Activated CD8-positive, alpha-beta memory T cell treated with anti-CD3 and anti-CD28 coated beads, Interleukin-2, amount 10 ng/mL, durations not matched to agents 7 days and 5 days (primary cell): ENCODE measurements at places on chromosomes 11 and 22. TPM values are rescaled to one million over a fixed set of nuclear protein-coding genes. Genes with fewer than 3 reads are reported as not detected.
A peak's percentile ranks its signal among the peaks of the same experiment; 100 is the strongest.

- H3K27me3 ChIP-seq: no peaks in the 10 kb centered on the region
- H3K36me3 ChIP-seq: peaks cover 37% of the 10 kb centered on the region
- DNase-seq: no peak
- H3K4me1 ChIP-seq: peaks cover 35% of the 10 kb centered on the region
- H3K4me3 ChIP-seq: peak overlapping the region; percentile 91
Observed at GRCh38 chr11:65861165-65861505, 902 bp downstream of the MUS81 start.

KRTAP5-10 gene
- total RNA-seq: not detected

DNA sequence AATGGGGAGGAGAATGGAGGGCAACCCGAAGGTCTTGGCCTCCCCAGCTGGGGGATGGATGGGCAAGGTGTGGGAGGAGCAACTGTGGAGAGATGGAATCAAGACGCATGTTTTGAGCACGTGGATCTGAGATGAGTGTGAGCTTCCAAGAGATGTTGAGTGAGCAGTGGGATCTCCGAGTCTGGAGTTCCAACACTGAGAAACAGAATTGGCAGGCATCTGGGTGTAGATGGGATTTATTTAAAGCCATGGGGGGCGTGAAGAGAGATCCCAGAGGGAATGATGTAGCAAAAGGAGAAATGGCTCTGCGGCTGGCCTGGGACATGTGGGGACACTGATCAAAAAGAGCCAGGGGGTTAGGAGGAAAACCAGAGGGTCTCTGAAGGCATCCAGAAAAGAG lies 95.6 kb downstream of the KIAA1671 start:
- peaks cover 4% of the 10 kb centered on the region for H3K4me1 ChIP-seq
- no peak overlapping the region for H3K4me3 ChIP-seq
- H3K36me3 ChIP-seq: peaks cover 9% of the 10 kb centered on the region

DNA sequence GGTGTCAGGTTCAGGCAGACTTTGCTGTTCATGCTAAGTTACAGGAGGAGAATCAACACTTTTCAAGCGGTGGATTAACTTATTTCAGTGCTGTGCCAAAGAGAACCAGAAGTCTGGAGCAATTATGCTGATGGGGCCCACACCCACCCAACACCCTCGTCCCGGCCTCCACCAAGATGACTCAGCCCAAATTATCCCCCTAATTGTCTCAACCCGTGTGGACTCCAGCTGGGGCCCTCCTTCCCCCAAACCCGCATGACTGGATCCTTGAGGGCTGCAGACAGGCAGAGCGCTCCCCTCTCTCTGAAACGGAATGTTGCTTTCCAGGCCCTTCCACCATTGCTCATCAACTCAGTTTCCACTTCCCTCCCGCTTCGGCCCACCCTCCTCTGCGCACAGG lies 34.6 kb upstream of the MN1 start:
- H3K4me1 ChIP-seq: peaks cover 15% of the 10 kb centered on the region
- H3K4me3 ChIP-seq: no peak overlapping the region
- H3K27me3 ChIP-seq: no peaks in the 10 kb centered on the region
- peaks cover 3% of the 10 kb centered on the region for H3K36me3 ChIP-seq
- no peak for DNase-seq

DNA sequence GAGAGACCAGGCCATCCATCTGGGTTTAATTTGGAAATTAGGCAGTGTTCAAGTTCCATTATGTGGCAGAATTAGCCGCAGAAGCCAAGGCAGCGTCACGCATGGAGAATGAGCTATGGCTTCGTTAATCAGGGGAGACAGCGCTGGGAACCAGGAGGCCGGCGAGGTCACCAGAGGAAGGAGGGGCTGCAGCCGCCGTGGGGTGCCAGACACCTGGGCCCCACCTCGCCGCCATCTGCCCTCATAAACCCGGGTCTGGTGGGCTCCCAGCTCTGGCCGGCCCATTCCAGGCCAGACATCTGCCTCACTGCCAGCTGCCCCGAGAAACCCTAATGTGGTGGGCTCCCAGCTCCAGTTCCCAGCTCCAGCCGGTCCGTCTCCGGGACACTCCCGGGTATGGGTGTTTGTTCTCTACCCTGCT lies 676.9 kb downstream of the BRD1 start:
- no peak for DNase-seq
- H3K36me3 ChIP-seq: no peaks in the 10 kb centered on the region

GRCh38 chr11:11122749-11123148 lies 230.3 kb downstream of the CSNK2A3 start:
- no peaks in the 10 kb centered on the region for H3K36me3 ChIP-seq
- peaks cover 28% of the 10 kb centered on the region for H3K27me3 ChIP-seq
- no peak overlapping the region for H3K4me3 ChIP-seq
- no peak for DNase-seq
- no peak overlapping the region for H3K27ac ChIP-seq

DNA sequence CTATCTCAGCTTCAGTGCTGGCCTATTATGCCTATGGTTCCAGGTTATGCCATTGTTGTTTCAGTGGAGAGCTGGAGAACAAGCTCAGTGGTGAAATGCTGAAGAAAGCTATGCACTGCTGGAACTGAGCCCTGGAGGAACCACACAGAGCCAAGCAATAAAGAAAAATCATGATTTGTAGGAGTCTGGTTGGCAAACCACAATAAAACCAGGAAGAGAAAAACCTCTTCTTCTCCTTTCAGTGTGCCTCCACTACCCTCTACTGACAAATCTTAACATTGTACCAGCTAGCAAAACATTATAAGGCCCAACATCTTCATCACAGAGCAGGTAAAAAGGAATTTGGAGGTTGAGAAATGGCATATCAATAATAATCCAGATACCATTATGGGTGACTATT lies 5.3 kb downstream of the OR51F2 start:
- no peaks in the 10 kb centered on the region for H3K27me3 ChIP-seq
- H3K4me3 ChIP-seq: no peak overlapping the region
- DNase-seq: no peak
- no peaks in the 10 kb centered on the region for H3K36me3 ChIP-seq

DNA sequence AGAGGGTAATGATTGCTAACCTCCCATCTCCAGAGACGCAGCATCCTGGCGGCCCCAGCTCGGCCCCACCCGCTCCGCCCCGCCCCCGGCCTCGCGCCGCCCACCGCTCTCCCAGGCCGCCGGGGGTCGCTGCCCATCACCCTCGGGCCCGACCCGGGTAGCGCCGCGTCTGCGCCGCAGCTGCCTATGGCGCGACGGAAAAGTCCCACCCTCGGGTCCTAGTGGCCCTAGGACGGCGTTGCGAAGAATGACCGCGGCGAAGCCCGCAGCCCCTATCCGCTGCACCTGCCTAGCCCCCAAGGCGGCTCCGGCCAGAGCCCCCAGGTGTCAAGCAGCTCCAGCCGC lies 457 bp downstream of the CPSF7 start:
- peaks cover 45% of the 10 kb centered on the region for H3K36me3 ChIP-seq
- no peaks in the 10 kb centered on the region for H3K27me3 ChIP-seq
- peak; percentile 79 for DNase-seq
- peaks cover 65% of the 10 kb centered on the region for H3K4me1 ChIP-seq
- peak overlapping the region; percentile 100 for H3K27ac ChIP-seq

TRIM49C gene
- total RNA-seq: not detected

- no peaks in the 10 kb centered on the region for H3K4me1 ChIP-seq
- no peaks in the 10 kb centered on the region for H3K27me3 ChIP-seq
- H3K27ac ChIP-seq: no peak overlapping the region
- no peak overlapping the region for H3K4me3 ChIP-seq
- H3K36me3 ChIP-seq: no peaks in the 10 kb centered on the region
- no peak for DNase-seq
Observed at GRCh38 chr11:28566339-28567089, 458.3 kb downstream of the METTL15 start.

- no peaks in the 10 kb centered on the region for H3K4me1 ChIP-seq
- H3K27me3 ChIP-seq: no peaks in the 10 kb centered on the region
- H3K4me3 ChIP-seq: no peak overlapping the region
- DNase-seq: no peak
- H3K36me3 ChIP-seq: no peaks in the 10 kb centered on the region
Observed at GRCh38 chr11:65842144-65842543, 8.4 kb downstream of the SNX32 start.

DNA sequence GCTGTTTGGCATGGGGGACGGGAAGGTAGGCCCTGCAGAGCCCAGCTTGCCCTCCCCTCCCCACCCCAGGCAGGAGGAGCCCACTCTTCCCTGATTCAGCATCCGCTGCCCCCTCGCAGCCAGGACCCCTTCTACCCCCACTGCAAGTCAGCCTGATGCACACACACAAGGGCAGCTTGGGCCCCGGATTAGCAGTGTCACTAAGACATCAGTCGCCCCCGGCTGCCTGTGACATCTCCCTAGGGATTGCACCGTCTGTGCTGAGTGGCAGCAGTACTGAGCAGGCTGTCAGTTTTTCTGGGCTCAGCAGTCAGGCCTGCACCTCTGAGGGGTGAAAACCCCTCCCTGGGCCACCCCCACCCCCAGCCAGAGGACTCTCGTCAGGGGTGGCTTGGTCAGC lies 30.4 kb upstream of the SYT7 start:
- no peaks in the 10 kb centered on the region for H3K36me3 ChIP-seq
- no peak overlapping the region for H3K4me3 ChIP-seq
- no peak for DNase-seq
- H3K27ac ChIP-seq: no peak overlapping the region
- H3K27me3 ChIP-seq: peaks cover 24% of the 10 kb centered on the region

- no peak overlapping the region for H3K27ac ChIP-seq
- H3K4me1 ChIP-seq: peaks cover 49% of the 10 kb centered on the region
- H3K4me3 ChIP-seq: peak overlapping the region; percentile 45
- DNase-seq: no peak
Observed at GRCh38 chr11:11845551-11845950, 3.8 kb downstream of the USP47 start.

- H3K27me3 ChIP-seq: peaks cover 19% of the 10 kb centered on the region
- DNase-seq: no peak
- H3K27ac ChIP-seq: no peak overlapping the region
- H3K4me1 ChIP-seq: peaks cover 9% of the 10 kb centered on the region
- no peak overlapping the region for H3K4me3 ChIP-seq
- H3K36me3 ChIP-seq: no peaks in the 10 kb centered on the region
Observed at GRCh38 chr11:117701781-117702180, 95.2 kb downstream of the DSCAML1 start.

- H3K27ac ChIP-seq: no peak overlapping the region
- peak; percentile 54 for DNase-seq
- H3K4me1 ChIP-seq: peaks cover 11% of the 10 kb centered on the region
- no peak overlapping the region for H3K4me3 ChIP-seq
Observed at GRCh38 chr11:46247659-46248058, 29.8 kb upstream of the CREB3L1 start.

DNA sequence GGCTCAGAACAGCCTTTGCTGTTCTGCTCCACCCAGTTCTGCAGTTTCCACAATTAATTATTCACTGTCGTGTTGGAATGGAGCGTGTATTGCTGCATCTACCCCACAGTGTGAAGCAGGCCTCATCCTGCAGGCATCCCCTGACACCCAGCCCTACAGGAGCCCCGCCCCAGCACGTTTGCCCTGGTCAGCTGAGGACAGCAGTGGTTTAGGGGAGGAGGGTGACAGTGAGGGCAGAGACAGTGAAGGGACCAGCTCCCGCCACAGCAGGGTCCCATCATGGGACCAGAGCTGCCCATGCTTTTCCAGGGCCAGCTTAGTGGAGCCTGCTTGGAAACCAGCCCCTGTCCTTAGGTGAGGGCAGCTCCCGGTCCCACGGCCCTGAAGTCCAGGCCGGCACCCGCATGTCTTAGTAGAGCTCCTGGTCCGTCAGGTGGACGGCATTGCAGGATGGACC lies 273.0 kb downstream of the TBC1D22A start:
- H3K36me3 ChIP-seq: no peaks in the 10 kb centered on the region
- no peaks in the 10 kb centered on the region for H3K4me1 ChIP-seq
- H3K27me3 ChIP-seq: no peaks in the 10 kb centered on the region
- H3K27ac ChIP-seq: no peak overlapping the region
- DNase-seq: no peak
- no peak overlapping the region for H3K4me3 ChIP-seq

GP1BB gene
- total RNA-seq: not detected

GRCh38 chr22:31646186-31647019 lies 15.6 kb downstream of the PISD start:
- peak; percentile 53 for DNase-seq
- H3K4me3 ChIP-seq: no peak overlapping the region
- no peaks in the 10 kb centered on the region for H3K27me3 ChIP-seq
- peak overlapping the region; percentile 36 for H3K27ac ChIP-seq

- no peak overlapping the region for H3K27ac ChIP-seq
- peaks cover 7% of the 10 kb centered on the region for H3K27me3 ChIP-seq
- no peak overlapping the region for H3K4me3 ChIP-seq
- no peaks in the 10 kb centered on the region for H3K36me3 ChIP-seq
- no peak for DNase-seq
Observed at GRCh38 chr11:117928446-117929141, 608 bp downstream of the TMPRSS13 start.

DNA sequence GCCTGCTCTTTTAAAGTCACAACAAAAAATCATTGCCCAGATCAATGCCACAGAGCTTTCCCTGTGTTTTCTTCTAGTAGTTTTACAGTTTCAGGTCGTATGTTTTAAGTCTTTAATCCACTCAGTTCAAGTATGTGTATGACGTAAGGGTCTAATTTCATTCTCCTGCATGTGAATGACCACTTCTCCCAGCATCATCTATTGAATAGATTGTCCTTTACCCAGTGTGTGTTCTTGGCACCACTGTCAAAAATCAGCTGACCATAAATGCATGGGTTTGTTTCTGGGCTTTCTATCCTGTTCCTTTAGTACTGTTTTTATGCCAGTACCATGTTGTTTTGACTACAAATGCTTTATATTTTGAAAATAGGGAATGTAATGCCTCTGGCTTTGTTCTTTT lies 28.1 kb downstream of the INTS4 start:
- H3K27me3 ChIP-seq: no peaks in the 10 kb centered on the region
- no peak for DNase-seq
- no peak overlapping the region for H3K27ac ChIP-seq
- peaks cover 18% of the 10 kb centered on the region for H3K36me3 ChIP-seq

GRCh38 chr11:66956689-66957290 lies 1.4 kb downstream of the PC start:
- H3K27ac ChIP-seq: no peak overlapping the region
- peak; percentile 45 for DNase-seq
- H3K36me3 ChIP-seq: no peaks in the 10 kb centered on the region
- peak overlapping the region; percentile 36 for H3K4me3 ChIP-seq

MPEG1 gene
- total RNA-seq: not detected
